Activated T-cell treated with anti-CD3 and anti-CD28 coated beads for 1 hour (primary cell): ENCODE measurements at places on chromosomes 7 and 10.

- no peak for DNase-seq
Observed at GRCh38 chr7:95501261-95501832, 15.6 kb downstream of the ASB4 start.

DNA sequence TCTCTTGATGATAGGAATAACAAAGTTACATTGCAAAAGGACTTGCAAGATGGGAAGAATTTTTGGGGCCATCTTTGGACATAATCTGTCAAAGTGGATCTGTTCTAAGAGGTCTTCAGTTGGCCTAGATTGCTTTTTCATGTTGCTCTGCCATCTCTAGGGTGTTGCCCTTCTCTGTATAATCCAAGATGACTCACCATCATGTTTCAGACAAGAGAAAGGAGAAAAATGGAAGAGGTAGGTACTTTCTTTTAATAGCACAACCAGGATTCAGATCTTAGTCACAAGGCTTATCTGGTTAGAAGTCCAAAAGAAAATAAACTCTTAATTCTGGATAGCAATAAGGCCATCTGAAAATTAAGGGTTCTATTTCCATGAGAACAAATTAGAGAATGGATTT is 38.7 kb upstream of the FOXP2 start:
- no peak for DNase-seq

- DNase-seq: no peak
Observed at GRCh38 chr10:17793823-17794644, 15.1 kb upstream of the MRC1 start.

DNA sequence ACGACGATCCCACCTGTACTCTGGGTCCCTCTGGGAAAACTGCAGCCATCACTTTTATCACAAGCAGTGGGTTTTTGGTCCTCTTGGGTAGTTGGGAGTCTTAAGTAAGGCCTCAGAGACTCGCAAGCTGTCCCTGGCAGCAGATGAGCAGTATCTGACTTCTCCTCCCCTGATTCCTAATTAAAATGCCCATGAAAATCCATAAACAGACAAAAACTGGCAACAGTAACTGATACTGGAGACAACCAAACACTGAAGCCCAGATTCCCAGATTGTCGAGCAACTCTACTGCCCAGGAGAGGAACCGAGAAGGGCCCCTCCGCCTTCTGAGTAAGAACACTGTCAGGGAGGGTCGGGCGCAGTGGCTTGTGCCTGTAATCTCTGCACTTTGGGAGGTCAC is 333.8 kb downstream of the CALN1 start:
- DNase-seq: no peak

DNA sequence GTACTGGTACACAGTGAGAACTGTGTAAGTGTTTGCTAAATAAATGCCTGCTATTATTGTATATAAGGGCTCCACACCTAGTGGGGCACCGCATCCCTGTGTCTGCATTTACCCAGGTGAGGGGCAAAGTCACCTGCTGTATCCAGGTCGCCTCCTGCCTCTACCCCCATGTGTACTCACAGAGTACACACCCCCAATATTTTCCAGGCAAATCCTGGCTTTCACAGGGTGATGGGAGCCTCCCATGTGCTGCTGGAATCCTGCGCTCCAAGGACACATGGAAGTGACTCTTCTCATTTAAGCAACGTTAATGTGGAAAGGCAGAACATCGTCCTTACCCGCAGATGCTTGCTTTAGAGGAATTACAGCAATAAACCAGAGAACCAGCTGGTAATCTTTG is 48.2 kb downstream of the ARHGAP22 start:
- no peak for DNase-seq

DNA sequence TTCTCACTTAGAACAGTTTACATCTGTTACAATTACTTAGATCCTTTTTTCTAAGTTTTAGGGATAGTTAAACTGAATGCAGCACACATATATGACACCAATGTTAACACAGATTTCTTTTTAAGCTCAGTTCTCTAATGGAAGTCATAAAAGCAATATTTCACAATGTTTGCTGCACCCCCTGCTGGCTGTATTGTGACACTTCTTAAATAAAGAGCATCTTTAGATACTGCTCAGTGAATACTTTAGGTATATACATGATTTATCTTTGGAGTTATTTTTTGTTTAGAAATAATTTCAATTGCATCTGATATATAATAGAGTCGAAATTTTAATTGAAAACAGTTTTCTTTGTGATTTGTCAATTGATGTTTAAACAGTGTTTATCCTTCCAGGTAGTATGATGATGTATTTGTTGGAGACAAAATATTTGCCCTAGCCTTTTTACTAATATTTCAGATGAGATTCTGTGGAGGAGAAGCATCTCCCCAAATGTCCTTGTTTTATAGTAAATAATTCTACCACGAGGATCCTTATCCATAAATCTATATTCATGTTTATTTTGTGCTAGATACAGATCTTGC is 174.4 kb downstream of the ST7 start:
- DNase-seq: peak; percentile 46

DNA sequence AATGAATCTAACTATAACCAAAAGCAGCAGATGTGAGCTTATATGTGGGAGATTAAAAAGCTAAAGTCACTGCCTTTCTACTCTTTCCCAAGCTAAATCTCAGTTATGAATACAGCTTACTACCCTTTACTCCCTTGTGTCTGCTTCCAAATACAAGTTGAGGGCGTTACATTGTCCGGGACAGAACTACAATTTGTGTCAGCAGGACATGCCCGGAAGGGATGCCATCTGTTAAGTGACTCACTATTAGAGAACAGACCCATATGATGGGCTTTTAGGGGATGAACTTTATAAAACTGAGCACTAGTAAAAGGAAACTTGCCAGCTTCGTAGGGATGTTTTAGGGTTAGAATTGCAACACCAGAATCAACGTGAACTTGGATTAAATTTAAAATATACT is 299.7 kb upstream of the CSTF2T start:
- DNase-seq: no peak

DNA sequence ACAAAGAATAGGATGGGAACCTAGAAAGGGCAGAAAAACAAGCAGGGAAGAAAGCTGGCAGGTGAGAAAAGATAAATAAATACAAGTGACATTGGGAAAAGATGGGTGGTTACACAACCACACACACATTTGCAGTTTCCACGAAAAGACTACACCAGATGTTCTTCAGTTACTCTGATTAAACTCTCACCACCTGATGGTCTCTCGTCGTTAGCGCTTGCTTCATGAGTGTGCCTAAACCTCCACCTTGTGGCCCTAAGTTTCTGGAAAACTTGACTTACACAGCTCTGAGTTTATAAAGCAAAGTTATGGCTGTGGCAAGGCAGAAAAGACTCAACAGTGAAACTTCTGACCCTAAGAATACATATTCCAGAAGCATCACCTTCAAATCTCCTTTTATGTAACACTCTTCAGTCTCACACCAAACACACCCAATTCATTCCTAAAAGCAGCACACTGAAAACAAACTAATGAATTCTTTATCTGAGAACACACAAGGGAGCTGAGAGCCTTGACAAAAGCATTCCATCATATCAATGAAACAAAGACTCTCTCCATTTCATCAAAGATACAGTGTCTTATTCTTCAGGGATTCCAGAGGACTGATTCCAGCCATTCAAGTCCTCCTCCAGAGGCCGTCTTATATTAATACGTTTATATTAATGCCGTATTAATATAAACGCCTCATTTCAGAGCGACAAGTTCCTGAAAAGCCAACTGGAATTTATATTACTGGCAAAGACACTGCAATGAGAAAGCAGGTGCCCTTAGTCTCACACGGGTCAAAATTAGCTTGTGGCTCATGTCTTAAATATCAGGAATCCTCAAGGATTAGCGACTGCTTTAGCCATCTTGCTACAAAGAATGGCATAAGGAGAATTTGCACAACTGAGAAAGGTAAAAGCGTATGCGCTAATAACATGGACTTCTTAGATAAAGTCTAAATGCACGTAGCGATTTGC is 77.6 kb downstream of the RNF216 start:
- DNase-seq: no peak

DNA sequence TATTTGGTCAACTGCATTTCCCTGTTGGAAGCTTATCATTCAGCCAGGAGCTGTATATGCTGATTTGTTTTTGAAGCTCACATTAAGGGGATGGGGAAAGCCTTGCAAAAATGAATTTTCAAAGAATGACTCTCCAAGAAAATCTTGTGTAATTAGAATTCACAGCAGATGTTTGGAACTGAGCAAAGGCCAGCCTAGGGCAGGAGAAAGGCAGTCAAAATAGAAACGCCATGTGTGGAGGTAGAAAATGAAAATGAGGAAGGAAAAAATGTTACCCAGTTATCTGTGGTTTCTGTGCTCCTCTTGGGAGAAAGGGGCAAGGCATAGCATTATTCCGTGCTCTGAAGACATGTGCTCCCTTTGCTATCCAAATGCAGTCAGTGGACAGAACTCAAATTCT is 93.5 kb downstream of the NRP1 start:
- DNase-seq: no peak

- DNase-seq: no peak
Observed at GRCh38 chr7:9349625-9350024, 916.2 kb downstream of the NXPH1 start.
